ENCODE measurements at places on chromosomes 7 and 10.

DNA sequence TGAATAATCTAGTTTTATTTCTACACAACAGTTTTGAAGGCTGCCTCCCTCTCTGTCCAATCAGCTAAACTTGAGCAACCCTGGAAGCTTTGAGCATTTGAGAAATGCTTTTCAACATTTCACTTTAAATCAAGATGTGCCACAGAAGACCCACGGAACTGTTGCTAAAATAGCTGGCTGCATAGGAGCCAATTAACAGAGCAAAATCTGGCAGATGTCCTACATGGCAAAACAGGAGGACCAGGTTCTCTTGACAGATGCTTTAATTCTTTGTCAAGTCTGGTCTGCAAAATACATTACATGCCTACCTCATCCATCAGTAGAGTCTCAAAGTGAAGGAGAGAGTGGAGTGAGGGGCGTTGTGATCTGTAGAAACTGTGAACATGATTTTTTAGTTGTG, 185.9 kb downstream of the DPY19L1 start:
- DNase-seq = no peak

GRCh38 chr10:91891125-91892001, 17.9 kb downstream of the FGFBP3 start:
- no peak for DNase-seq

DNA sequence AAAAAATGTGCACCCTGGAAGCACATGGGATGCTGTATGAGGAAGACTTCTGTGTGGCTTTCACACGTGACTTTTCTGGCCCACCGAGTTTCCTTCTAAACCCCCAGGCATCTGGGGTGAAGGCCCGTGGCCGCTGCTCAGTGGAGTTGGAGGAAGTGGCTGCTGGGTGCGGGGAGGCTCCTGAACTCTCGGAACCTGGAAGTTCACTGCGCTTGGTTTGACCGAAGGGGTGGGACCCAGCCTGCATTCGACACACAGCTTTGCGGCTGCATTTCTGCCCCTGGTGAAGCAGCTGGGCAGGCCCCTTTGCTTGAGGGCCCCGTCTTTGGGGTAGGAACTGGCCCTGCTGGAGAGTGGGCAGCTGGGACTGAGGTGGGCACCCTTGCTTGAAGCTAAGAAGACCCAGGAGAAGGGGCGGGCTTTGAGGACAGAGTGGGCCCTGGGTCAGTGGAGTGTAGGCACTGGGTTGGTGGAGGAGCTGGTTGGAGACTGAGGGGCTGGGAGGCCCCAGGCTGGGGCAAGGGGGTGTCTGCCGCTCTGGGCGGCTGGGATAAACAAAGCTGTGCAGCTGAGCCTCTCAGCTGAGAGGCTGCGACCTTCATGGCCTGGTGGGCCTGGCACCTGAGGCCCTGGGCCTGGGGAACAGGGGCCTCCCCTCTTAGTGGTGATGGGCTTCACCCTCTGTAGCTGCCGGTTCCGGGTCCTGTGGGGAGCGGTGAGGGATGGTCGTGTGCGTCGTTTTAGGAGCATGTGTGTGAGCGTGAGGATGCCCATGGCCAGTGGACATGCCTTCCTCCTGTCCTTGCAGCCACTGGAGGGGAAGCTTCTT, 78.0 kb downstream of the INPP5A start:
- DNase-seq = no peak

GRCh38 chr10:57905861-57906260, 361.8 kb downstream of the IPMK start:
- no peak for DNase-seq

DNA sequence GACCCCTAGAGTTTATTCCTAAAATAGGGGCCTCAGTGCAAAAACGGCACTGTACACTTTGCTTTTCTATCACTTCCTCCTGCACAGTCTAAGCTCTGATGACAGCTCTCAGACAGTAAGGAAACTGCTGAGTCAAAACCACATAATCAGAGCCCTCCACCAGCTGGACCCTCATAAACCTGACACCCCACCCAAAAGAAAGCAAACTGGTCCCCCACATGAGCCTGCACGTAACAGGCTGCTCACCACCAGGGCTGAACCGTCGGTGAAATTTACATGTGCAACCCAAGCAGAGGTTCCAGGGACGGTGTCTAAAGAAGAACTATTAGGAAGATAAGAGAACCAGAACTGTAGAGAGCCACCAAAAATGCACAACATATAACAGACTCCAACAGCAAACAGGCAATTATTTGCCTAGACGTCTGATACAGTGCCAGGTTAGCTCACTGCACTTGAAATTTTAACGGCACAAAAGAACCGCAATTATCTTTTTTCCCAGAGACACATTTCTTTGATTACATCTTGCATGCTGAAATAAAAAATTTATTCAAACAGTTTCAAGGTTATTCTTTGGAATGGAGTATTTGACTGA, 19.6 kb downstream of the SGMS1 start:
- DNase-seq = no peak

GRCh38 chr10:73992899-73993788, 4.8 kb upstream of the VCL start:
- no peak for DNase-seq

DNA sequence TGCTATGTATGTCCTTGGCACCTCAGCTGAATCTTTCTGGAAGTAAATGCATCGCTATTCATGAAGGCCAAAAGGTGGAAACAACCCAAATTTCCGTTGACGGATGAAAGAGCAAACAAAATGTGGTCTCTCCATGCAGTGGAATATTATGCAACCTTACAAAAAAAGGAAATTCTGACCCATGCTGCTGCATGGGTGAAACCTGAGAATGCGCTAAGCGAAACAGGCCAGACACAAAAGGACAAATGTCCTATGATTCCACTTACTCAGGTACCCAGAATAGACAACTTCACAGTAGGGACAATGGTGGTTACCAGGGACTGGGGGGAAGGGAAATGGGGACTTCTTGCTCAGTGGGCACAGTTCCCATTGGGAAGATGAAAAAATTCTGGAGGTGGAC, 158.8 kb downstream of the CAMK1D start:
- DNase-seq = no peak

- peak; percentile 67 for DNase-seq
Observed at GRCh38 chr10:63103971-63104409, 29.1 kb upstream of the NRBF2 start.

GRCh38 chr10:36195364-36195763, 553.3 kb upstream of the FZD8 start:
- peak; percentile 32 for DNase-seq

GRCh38 chr7:157684157-157684908, 347.5 kb downstream of the DNAJB6 start:
- peak; percentile 77 for DNase-seq

DNA sequence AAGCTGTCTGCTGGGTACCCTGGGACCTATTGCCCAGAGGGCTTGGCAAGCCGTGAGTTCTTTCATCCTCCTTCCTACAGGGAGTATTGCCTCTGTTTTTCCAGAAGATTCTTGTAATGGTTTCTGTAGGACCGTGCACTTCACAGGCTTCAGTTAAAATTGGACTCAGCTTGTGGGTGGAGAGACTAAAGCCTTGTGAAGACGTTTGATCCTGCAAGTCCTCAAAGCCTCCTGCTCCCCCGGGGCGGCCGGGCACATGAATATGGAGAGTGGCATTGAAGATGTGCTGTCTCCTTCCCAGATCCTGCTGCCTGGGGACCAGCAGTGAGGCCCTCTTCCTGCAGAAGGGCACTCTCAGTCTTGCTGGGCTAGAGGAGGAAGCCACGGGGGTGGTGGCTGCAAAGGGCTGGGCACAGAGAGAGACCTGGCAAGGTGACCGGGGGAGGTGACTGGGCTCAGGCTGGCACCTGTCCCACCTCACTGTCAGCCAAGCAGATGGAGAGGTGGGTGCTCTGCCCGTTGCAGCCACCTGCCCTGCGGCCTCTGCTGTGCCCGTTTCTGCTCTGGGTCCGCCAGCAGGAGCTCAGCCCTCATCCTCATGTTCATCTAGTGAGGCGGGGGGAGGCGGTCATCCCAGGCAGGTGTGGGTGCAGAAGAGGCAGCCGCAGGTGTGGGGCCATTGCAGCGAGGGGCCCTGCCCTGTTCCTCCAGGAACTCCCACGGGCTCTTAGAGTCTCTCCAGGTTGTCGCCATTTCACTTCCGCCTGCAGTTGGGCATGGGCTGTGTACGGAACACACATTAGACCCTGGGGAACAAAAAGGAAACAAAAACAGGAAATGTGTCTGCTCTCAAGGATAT, 55.7 kb downstream of the TMEM209 start:
- no peak for DNase-seq

GRCh38 chr7:41956705-41957104, 253.8 kb upstream of the INHBA start:
- DNase-seq = no peak

DNA sequence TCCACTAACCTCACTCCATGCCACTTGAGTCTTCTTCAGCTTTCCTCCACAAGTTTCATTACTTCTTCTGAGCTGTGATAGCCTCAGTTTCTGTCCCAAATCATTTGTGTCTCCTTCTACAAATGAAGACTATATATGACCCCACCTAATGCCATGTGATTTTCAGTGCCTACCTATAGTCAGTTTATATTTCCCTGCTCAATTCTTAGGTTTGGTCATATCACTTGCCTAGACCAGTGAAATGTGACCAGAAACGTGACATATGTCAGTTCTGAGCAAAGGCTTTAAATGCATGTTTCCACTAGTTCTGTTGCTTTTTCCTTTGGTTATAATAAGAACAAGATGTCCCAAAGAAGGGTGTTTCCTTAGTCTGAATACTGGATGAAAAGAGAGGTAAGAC, 24.6 kb upstream of the REEP3 start:
- no peak for DNase-seq

- no peak for DNase-seq
Observed at GRCh38 chr7:137670222-137671064, 176.3 kb downstream of the DGKI start.

- no peak for DNase-seq
Observed at GRCh38 chr10:95482501-95483233, 78.5 kb downstream of the SORBS1 start.

DNA sequence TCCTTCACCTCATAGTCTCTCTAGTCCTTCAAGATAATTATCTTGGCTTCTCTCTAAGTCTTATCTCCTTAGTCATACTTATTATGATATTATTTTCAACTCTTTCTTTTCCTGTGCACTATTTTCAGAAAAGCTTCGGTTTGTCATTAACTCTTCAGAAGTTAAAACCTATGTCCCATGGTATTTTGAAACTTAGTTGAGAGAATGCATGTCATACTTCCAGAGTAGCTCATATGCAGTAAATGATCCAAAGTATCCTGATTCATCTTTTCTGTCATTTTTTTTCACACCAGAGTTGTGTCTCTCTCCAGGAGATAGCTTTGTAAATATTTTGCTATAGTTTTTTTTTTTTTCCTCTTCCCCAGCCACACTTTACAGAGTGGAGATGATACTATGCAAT, 1008.6 kb downstream of the NRG3 start:
- DNase-seq = no peak

DNA sequence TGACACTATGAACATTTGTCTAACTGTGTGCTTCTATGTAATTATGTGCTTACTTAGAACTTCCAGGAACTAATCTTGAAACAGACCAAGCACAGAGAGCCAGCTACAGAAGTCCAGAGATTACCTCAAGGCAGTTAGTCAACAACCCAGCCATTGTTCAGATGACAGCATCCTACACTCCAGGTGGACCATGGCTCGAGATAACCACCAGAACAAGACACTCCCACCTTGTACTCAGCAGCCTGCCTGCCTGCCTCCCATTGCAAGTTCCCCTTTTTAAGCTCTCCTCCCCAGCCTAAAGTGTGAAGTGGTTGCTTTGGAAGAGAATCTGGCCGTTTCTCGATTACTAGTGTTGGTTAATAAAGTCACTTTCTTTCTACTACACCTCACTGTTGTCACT, 1080.6 kb upstream of the LRRN3 start:
- no peak for DNase-seq

- DNase-seq = no peak
Observed at GRCh38 chr10:75110006-75110632, 1.3 kb upstream of the SAMD8 start.

GRCh38 chr7:83798489-83798888, 149.6 kb upstream of the SEMA3E start:
- DNase-seq = no peak

- DNase-seq = no peak
Observed at GRCh38 chr7:137328373-137329120, 15.0 kb downstream of the PTN start.

DNA sequence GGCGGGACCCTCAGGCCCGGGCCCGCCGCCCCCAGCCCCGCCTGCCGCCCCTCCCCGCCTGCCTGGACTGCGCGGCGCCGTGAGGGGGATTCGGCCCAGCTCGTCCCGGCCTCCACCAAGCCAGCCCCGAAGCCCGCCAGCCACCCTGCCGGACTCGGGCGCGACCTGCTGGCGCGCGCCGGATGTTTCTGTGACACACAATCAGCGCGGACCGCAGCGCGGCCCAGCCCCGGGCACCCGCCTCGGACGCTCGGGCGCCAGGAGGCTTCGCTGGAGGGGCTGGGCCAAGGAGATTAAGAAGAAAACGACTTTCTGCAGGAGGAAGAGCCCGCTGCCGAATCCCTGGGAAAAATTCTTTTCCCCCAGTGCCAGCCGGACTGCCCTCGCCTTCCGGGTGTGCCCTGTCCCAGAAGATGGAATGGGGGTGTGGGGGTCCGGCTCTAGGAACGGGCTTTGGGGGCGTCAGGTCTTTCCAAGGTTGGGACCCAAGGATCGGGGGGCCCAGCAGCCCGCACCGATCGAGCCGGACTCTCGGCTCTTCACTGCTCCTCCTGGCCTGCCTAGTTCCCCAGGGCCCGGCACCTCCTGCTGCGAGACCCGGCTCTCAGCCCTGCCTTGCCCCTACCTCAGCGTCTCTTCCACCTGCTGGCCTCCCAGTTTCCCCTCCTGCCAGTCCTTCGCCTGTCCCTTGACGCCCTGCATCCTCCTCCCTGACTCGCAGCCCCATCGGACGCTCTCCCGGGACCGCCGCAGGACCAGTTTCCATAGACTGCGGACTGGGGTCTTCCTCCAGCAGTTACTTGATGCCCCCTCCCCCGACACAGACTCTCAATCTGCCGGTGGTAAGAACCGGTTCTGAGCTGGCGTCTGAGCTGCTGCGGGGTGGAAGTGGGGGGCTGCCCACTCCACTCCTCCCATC, 82.7 kb downstream of the PAX2 start:
- DNase-seq = peak; percentile 61

DNA sequence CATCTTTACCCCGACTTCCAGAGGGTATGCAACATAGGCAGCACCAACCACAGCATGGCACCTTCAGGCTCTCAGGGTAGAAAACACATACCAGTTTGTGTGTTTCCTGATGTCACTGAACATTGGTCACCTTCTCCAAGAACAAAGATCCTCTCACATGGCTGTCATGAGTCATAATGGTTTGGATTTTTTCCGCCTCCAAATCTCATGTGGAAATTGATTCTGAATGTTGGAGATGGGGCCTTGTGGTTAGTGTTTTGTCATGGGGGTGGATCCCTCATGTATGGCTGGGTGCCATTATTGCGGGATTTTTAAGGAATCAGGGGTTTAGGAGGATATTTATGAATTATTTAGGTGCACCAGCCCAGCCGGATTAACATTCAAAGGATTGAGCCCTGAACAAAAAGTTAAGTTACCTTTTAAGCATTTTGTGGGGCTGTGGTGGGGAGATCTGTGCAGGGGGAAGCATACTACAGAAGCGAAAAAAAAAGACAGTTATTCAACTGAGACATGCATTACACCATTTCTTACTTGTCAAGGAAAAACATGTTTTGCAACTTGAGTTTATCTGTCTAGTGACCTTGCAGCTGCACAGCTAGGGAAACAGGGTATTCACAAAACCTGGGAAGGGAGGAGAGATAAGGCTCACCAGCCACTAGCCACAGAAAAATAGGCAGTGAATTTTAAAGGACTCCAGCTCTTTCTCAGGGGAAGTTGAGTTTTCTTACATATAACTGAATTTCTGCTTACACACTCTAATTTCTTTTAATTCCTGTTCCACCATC, 774.1 kb upstream of the AUTS2 start:
- no peak for DNase-seq

GRCh38 chr10:70828923-70829322, 13.2 kb downstream of the SGPL1 start:
- DNase-seq = no peak

GRCh38 chr7:131067220-131067619, 260.5 kb upstream of the MKLN1 start:
- no peak for DNase-seq
